ENCODE measurements at places on chromosomes 1 and 21.
A peak's percentile ranks its signal among the peaks of the same experiment; 100 is the strongest.

- DNase-seq, result no peak
Observed at GRCh38 chr1:12422488-12422887, 192.7 kb downstream of the VPS13D start.

GRCh38 chr1:41662765-41663437 lies 178.4 kb upstream of the EDN2 start:
- DNase-seq, result no peak

DNA sequence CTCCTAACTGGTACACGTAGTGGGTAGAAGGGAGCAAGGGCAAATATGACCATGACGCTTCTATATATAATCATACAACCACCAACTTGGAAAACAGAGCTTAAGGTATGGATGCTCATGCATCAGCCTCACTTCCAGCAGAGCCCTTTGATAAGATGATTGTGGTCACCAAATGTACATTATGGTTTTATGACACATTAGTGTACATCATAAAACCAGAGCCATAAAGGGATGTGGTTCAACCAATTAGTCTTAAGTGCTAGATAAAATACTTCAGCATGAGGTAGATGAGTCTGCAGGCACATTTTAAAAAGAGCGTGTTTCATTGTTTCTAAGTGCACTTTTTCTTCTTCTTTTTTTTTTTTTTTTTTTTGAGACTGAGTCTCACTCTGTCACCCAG lies 43.7 kb downstream of the NIBAN1 start:
- DNase-seq, result peak; percentile 17

DNA sequence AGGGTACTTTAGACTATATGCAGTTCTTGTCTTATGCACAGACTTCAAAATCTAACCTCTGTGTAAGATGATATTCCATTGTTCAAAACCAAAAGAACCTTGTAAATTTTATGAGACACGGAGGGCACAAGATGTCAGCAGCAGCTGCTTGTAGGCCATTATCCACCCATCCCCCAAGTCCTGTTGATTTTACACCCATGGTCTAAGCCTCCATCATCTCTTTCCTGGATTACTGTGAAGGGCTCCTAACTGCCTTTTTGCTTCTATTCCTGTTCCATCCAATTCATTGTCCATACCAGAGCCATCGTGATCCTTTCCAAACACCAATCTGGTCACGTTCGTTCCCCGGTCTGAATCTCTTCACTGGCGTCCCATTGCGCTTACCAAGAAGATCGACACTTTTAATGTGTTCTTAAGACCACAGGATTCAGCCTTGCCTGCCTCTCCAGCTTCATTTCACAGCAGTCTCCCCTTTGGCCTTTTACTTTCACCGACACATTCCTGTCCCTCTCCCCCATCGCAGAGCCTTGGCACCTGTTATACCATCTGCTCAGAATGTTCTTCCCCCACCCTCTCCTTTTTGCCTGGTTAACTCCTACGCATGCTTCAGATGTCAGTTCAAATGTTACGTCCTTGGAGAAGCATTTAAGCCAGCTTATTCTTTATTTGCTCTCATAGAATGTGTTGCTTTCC lies 107.3 kb upstream of the POU3F1 start:
- no peak for DNase-seq

DNA sequence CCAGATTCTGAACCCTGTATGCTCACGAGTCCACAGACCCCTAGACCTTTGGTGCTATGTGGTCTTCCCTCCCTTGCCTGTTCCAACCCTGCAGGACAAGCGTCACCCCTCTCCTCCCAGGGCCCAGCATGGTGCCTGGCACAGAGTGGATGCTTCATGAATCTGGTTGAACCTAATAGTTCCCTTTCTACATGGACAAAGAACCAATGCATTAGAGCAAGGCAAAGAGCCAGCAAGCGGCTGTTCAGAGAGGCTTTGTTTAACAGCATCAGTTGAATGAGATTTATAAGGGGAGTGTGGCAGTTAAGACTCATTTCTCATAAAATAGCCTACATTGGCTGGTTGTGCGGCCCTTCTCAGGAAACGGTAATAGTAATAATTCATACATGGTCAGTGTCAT lies 14.9 kb downstream of the SLC26A9 start:
- no peak for DNase-seq

- DNase-seq, result no peak
Observed at GRCh38 chr1:31441970-31442647, 29.1 kb downstream of the SERINC2 start.
